Cortex of kidney (tissue), 1 donor: ENCODE measurements at places on chromosomes 6 and 20.

- no peak for DNase-seq
Measured at GRCh38 chr6:33820243-33820642, 16.4 kb upstream of the MLN start.

DNA sequence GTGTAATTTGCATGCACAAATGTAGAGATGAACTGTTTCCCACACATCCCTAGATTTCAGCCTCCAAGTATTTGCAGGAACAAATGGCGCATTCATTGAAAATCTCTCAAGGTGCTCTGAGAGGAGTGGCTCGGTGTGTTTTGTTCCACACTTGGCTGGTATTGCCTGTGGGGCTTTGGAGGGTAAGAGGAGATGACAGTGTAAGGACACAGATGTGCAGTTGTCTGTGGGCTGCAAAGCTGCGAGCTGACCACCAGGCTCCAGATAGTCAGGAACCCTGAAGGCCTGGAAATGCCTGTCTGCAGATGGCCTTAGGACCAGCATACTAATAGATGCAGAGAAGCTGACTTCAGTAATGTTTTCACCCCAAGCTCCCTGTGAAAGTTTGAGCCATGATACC, 57.7 kb upstream of the PBOV1 start:
- no peak for DNase-seq

- no peak for DNase-seq
Measured at GRCh38 chr20:17896771-17897369, 71.7 kb downstream of the SNX5 start.

GRCh38 chr6:33592595-33593413, 12.7 kb upstream of the BAK1 start:
- no peak for DNase-seq

DNA sequence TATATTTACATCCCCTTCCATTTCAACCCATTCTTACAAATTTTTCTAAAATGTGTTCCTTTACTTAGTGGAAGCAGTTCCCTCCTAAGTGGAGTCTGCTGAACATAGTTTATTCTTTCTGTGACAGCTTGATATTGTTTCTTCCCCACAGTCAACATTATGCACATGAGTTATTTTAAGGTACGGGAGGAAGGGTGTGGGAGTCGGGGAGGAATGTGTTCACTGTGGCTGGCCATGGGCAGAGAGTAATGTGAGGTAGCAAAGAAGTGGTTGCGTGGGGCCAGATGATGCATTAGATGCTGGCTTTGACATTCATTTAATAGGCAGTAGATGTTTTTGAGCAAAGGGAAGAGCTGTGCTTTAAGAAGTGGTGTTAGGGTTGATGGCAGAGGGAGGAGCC, 98.5 kb downstream of the ARMC2 start:
- DNase-seq, result no peak
